ENCODE measurements at places on chromosomes 3 and 15.
A peak's percentile ranks its signal among the peaks of the same experiment; 100 is the strongest.

GRCh38 chr15:82079736-82080135 is 33.9 kb upstream of the MEX3B start:
- no peak for DNase-seq

DNA sequence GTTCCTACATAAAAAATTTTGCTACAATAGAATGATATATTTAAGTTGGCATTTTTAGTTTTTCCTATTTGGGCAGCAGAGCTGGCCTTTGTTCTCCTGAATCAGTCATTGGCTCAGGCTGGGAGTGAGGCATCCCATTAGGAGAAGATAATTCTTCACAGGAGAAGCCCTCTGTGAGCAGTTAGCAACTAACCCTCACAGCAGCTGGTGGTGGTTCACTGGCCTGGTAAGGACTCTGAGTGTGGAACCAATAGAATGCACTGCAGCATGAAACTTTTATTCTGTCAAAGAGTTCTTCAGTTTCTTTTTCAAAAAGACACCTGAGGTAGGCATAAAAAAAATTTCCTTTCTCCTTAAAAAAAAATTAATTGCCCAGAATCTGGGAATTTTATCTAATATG is 562.6 kb downstream of the ZNF385D start:
- no peak for DNase-seq

GRCh38 chr3:156356537-156357363 is 198.2 kb downstream of the SSR3 start:
- DNase-seq, result no peak

GRCh38 chr3:147618691-147619090 is 209.5 kb downstream of the ZIC1 start:
- no peak for DNase-seq

DNA sequence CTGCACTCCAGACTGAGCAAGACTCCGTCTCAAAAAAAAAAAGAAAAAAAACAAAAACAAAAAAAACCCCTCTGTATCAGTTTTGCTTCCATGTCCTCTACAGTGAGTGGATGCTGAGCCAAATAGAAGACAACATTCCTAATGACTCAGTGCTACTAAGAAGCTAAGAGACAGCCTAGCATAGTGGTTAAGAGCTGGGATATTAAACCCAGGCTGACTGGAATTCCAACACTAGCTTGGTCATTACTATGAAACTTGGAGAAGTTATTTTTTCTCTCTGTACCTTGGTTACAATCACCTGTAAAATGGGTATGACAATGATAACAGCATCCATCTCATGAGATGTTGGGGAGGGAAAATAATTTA is 60.9 kb upstream of the PYGO1 start:
- peak; percentile 81 for DNase-seq

- DNase-seq, result no peak
These were observed 15.3 kb upstream of the FMN1 start for GRCh38 chr15:33209575-33210481.

DNA sequence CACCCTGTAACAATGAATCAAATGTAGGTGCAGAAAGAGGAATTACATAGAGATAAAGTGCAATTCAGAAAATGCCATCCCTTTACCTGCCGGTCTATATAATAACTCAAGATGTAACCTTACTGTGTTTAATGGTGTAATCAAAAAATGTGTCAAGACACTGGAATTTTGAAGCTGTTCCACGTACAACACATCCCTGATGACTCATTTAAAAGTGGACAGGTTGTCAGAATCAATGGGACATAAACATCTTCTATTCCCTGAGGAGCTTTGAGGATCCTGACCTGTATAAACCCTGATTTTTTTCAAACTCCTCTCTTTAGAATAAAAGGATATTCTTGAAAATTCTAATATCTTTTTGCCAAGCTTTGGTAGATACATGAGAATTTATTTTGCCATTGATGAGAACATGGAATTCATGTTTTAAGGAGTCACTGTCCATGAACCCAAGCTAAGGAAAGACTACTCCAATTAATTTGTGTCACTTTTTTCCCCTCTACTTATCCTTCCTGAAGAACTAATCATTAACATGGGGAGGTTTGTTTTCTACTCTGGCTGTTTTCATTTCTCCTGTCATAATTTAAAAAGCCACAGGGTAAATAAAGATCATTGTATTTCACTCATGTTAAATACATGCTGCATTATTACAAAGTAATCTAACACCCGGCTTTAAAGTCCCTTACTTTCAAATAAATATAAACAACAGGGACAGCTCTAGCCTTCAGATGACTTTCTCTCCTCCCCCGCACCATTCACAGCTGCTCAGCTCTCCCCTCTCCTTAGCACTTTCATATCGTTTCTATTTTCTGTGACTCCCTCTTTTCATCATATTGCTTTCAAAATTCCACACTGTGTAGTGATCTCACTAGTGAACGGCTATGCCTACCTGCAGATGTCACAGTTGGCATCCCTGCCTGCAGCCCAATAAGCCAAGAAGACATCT is 138.3 kb downstream of the TAFA4 start:
- no peak for DNase-seq

DNA sequence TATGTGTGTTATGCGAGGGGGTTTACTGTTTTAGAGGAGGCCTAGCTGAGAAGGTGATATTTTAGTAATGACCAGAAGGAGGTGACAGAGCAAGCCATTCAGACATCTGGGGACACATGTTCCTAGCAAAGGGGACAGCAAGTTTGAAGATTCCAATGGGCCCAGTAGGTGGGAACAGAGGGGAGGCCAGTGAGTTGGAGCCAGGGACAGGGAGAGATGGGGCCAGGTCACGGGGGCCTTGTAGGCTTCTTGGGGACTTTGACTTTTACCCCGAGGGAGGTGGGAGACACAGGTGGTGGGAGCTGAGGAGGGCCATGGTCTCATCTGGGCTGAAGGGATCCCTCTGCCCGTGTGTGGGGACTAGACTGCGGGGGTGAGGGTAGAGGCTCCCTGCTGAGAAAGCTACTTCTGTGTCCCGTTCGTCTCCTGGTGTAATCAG is 72.5 kb downstream of the MGLL start:
- DNase-seq, result no peak

DNA sequence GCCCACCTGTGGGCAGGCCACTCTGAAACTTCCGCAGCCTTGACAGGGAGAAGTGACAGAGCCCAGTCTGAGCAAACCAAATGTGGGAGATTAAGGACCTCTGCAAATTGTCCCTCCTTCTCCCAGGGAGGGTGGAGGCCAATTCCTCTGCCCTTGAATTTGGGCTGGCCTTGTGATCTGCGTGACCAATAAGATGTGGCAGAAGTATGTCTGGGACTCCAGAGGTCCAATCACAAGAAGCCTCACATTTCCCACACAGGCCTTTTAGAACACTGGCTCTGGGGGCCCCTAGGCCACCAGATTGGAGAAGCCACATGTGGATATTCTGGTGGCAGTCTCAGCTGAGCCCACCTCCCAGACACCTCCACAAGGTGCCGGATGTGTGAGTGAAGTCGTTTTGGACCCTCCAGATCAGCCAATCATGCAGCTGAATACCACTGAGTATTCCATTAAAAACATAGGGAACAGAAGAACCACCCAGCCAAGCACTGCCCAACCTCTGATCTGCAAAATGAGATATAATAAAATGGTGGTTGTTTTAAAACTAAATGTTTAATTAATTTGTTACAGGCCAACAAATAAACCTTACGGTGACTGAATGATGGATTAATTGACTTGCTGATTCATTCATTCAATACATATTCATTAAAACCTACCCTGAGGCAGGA is 150.3 kb downstream of the NUP210 start:
- no peak for DNase-seq

GRCh38 chr15:88484682-88485331 is 17.3 kb downstream of the MRPS11 start:
- peak; percentile 42 for DNase-seq

DNA sequence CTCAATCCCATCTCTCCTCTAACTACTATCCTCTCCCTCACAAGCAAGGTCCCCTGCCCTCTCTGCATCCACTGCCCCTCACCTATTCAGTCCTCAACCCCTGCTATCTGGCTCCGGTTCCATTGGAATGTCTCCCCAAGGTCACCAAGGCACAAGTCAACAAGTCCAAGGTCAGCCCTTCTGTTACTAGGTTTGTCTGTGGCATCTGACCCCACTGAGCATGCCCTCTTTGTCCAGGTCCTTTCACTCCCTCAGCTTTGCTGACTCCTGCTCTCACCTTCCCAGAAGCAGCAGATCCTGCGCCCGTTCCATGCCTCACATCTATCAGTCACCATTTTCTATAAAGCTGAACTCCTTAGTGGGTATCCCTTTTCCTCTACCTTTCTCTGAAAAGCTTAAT is 8.3 kb upstream of the SEMA7A start:
- no peak for DNase-seq

GRCh38 chr15:62486041-62486440 is 321.0 kb upstream of the C2CD4B start:
- no peak for DNase-seq
